ENCODE measurements at places on chromosomes 11 and 22.

DNA sequence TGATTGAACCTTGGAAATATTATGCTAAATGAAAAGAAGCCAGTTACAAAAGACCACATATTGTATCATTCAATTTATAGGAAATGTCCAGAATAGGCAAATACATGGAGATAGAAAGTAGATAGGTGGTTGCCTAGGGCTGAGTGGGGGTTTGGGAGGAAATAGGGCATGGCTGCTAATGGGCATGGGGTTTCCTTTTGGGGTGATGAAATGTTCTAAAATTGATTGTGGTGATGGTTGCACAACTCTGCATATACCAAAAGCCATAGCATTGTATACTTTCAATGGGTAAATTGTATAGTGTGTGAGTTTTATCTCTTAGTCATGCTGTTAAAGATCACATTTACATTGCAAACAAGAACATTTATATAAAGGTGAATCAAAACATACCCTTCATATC, 48.7 kb downstream of the LDLRAD3 start:
- DNase-seq: no peak

GRCh38 chr11:124769806-124770774, 8.0 kb upstream of the ESAM start:
- DNase-seq: no peak

GRCh38 chr22:17846326-17846992, 72.2 kb upstream of the BID start:
- DNase-seq: no peak

- no peak for DNase-seq
These were observed 488.3 kb downstream of the MN1 start for GRCh38 chr22:27312966-27313855.

DNA sequence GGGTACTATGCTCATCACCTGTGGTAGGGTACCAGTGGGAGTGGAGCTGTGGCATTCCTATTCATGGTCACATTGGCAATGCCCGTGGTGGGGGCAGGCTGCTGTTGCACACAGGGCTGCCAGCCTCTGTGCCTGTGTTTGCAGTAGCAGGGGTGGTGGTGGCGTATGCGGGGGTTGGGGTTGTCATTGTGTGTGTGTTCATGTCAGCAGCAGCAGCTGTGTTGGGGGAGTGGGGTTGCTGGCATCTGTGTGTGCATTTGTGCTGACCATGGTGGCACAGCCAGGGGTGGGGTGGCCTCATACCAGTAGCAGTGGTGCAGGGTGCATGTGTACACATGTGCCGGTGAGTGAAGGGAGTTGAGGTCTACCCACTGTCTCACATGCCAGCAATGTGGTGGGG, 34.4 kb downstream of the TMEM225 start:
- DNase-seq: no peak

- no peak for DNase-seq
These were observed 6.3 kb downstream of the PPP2R1B start for GRCh38 chr11:111759778-111760407.

DNA sequence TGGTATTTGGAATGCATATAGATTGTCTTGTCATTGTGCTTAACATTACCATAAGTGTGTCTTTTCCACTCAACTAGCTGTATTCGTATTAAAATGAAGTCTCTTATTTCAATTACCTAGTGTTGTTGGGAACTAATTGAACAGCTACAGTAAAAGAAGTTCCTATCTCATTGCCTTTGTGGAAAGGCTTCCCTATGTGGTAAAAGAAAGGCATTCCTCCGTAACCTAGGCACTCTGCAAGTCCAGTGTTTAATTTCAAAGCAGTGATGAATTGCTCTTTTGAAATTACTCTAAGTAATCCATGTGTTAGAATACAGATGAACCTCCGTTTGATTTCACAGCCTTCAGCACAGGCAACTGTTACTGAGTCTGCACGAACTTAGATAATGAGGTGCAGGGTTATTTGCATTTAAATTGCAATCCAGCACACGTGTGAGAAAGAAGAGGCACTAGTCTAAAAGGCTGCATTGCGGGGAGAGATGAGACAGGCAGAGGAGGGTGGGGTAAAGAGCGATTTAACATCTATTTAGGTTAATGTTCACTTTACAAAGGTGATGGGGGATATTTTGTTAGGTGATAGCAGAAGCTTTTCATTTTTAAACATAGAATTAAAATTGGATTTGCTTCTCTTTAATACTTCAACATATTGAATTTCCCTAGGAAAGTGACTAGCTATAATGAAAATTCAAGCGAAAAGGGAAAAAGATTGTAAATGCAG, 25.0 kb upstream of the CRTAM start:
- no peak for DNase-seq

GRCh38 chr11:112507281-112507680, 246.6 kb upstream of the PLET1 start:
- no peak for DNase-seq

GRCh38 chr11:44290208-44290607, 19.7 kb downstream of the ALX4 start:
- DNase-seq: no peak

DNA sequence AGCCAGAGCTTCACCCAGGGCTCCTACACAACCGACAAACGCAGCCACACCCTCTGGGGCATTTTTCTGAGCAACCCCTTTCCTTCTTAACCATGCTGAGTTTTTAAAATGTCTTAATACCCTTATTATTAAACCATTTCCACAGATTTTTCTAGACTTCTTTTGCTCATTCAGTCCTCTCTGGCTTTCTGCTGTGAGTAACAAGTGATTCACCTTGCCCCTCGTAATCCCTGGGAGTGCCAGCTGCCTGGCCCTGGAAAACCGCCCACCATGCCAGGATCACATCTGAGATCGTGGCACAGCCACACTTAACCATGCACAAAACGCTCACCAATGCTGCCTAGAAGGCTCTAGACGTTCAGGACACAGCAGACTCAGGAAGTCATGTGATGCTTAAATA, 25.4 kb downstream of the YPEL1 start:
- no peak for DNase-seq

GRCh38 chr22:46196278-46196677, 46.0 kb downstream of the PPARA start:
- DNase-seq: no peak
